ENCODE measurements at places on chromosomes 12 and 14. TPM values are rescaled to one million over a fixed set of nuclear protein-coding genes. Genes with fewer than 3 reads are reported as not detected.

- H3K4me1 ChIP-seq, result no peaks in the 10 kb centered on the region
- H3K27me3 ChIP-seq, result no peaks in the 10 kb centered on the region
- DNase-seq, result no peak
These were observed 95.2 kb downstream of the SSPN start for GRCh38 chr12:26290565-26290964.

Gene CMTM5
- not detected for total RNA-seq

DNA sequence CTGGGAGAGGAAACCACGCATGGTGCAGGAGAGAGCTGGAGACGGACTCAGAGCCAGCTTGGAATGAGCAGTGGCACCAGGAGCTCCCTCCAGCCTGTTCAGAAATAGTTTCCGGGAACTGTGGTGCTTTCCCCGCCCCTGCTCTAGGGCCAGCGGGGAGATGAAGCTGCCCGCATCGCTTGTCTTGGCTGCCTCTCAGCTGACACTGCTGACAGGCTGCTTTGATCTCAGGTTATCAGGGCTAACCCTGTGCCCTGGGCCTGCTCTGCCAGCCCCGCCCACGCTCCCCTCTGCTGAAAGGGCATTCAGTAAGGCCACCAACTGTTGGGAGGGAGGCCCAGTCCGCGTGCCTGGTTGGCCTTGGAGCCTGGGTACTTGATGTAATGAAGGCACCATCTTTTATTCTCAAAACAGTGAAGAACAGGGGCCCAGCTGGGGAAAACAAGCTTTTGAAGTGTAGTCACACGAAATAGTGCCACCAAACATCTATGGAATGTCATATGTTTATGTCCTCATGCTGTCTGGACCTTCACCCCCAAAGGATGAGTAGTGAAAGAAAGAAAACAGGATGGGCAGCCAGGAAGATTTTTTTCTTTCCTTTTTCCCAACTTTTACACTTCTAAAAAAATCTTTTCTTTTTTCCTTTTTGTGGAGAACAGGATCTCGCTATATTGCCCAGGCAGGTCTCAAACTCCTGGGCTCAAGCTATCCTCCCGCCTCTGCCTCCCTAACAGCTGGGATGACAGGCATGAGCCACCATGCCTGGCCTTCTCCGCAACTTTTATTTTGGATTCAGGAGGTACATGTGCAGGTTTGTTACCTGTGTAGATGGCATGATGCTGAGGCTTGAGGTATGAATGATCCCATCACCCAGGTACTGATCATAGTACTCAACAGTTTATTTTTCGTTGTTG is 115.9 kb upstream of the TBX3 start:
- H3K4me1 ChIP-seq, result peaks cover 4% of the 10 kb centered on the region
- H3K27me3 ChIP-seq, result no peaks in the 10 kb centered on the region
- DNase-seq, result no peak
- no peak overlapping the region for H3K4me3 ChIP-seq
- no peaks in the 10 kb centered on the region for H3K36me3 ChIP-seq

GRCh38 chr12:1812650-1813302 is 7.6 kb upstream of the LRTM2 start:
- H3K4me1 ChIP-seq, result peaks cover 24% of the 10 kb centered on the region
- H3K4me3 ChIP-seq, result no peak overlapping the region
- peak; percentile 29 for DNase-seq
- H3K27ac ChIP-seq, result no peak overlapping the region
- H3K27me3 ChIP-seq, result peaks cover 22% of the 10 kb centered on the region
- no peaks in the 10 kb centered on the region for H3K36me3 ChIP-seq

DNA sequence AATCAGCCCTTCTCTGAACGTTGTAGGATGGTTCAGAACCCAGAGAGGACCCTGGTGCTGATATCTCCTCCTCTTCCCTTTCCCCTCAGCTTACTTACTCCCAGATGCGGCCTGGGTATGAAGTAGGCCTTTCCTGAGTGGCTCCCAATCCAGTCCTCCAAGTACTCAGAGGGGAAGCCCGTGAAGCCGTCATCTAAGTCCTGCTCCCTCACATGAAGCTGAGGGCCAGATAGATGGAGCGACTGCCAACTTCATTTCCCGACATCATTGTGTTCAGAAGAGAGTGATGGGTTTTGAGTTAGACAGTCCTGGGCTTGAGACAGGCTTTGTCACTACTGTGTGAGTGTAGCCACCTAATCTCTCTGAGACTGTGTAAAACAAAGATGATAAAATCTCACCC is 2.7 kb downstream of the APOLD1 start:
- no peak overlapping the region for H3K27ac ChIP-seq
- H3K4me3 ChIP-seq, result no peak overlapping the region
- DNase-seq, result no peak
- no peaks in the 10 kb centered on the region for H3K27me3 ChIP-seq
- H3K4me1 ChIP-seq, result peaks cover 30% of the 10 kb centered on the region

GRCh38 chr14:89266754-89267153 is 150.3 kb downstream of the FOXN3 start:
- H3K36me3 ChIP-seq, result no peaks in the 10 kb centered on the region
- H3K27me3 ChIP-seq, result no peaks in the 10 kb centered on the region
- H3K4me3 ChIP-seq, result no peak overlapping the region
- H3K4me1 ChIP-seq, result peaks cover 3% of the 10 kb centered on the region
- DNase-seq, result peak; percentile 56

DNA sequence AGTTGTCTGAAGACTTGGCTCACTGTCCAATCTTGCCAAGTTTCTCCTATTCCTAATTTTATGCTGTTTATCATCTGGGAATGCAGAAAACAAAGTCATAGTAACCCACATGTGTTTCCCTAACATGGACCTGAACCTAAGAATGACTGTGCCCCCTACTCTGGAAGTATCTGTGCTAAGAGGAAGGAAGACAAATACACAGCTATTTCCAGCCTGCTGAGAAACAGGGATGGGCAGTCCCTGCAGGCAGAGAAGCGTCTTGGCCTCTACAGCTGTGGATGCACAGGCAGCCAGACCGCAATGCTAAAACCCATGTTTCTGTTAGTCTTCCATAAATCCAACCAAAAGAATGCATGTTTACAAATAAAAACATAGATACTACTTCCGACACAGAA is 56.2 kb downstream of the DUSP16 start:
- H3K27me3 ChIP-seq, result no peaks in the 10 kb centered on the region
- no peak overlapping the region for H3K4me3 ChIP-seq
- peak overlapping the region; percentile 17 for H3K27ac ChIP-seq
- DNase-seq, result no peak

DNA sequence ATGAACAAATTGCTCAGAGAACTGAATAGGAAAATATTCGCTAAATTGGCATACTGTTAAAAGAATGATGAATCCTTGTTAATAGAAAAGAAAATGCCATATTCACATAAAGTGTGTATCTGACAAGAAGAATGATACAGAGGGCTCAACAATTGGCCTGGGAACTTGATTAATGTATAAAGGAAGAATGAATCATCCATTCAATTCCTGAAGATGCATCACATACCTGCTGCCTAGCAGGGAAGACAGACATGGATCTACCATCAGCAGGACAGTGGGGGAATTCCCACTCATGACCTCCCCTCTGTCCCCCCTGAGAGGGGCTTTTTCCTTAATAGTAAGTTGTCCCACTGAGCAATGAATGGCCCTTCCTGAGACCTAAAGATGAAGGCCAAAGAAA is 13.5 kb downstream of the PTPN21 start:
- H3K27me3 ChIP-seq, result no peaks in the 10 kb centered on the region
- no peak for DNase-seq
- H3K27ac ChIP-seq, result no peak overlapping the region
- H3K36me3 ChIP-seq, result peaks cover 16% of the 10 kb centered on the region
- H3K4me3 ChIP-seq, result no peak overlapping the region

DNA sequence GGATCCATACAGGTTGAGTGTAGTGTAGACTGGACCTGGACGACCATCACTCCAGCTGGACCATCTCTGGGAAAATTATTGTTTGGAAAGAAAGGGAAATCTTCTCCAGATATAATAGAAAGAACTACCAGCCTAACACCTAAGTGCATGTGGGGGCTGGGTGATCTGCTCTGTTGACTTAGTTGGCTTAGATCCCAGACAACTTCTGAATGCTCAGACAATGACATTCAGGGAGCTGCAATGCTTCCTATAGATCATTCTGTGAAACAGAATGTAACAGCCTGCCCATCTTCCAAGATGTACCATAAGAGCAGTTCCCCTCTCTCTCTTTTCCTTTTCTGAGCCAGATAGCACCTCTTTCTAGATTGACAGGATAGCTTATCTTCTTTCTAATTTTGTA is 572.8 kb upstream of the STXBP6 start:
- H3K4me3 ChIP-seq, result no peak overlapping the region
- no peak for DNase-seq
- no peak overlapping the region for H3K27ac ChIP-seq
- no peaks in the 10 kb centered on the region for H3K36me3 ChIP-seq

DNA sequence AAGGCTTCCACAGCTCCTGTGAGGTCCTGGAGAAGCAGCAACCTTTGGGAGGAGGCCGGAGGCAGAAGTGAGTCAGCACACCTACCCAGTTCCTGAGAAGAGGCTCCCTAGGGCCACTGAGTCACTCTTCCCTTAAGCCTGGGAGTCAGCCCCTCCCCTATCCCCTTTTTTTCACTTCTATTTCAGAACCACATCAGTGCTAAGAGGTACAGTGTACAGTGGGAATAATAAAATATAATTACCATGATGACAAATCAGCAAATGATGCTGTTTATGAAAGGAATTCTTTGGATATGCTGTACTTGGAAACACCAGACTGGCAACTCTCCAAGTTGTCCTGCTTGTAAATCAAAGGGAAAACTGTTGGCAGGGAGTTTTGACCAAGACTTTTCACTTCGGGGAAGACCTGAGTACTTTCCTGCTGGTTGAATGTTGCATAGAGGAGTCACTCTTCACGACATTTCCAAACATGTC is 7.8 kb upstream of the TBPL2 start:
- peaks cover 34% of the 10 kb centered on the region for H3K4me1 ChIP-seq
- H3K36me3 ChIP-seq, result no peaks in the 10 kb centered on the region
- peak; percentile 97 for DNase-seq
- no peaks in the 10 kb centered on the region for H3K27me3 ChIP-seq

DNA sequence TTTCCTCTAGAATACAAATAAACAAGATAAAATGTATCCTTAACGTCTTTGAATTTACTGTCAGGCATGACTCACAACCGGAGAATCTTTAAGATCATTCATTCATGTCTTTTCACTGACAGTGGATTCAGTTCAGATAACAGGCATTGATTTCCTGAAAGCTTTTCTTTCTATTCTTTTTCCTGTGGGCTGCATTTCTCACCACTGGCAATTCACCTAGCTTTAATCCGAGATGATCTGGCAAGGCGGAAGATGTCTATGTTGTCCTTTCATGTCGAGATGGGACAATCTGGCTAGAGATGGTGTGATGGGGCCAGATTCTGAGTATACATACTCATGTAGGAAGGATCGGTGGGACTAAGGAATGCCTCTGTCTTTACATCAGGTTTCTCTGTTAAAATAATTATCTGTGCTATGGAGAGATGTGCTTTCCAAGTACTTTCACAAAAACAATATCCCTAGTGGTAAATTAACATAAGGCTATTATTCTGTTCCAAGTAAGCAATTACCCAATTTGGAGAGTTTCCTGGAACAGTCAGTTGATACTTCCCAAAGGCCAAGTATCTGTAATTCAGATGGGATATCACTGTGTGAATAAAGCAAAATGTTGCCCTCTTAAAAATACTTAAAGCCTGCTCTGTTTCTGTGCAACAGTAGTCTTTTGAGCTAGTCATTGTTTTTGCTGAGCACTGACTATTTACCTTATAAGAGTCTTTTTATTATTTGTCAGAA is 17.8 kb downstream of the ACSS3 start:
- no peak overlapping the region for H3K4me3 ChIP-seq
- no peaks in the 10 kb centered on the region for H3K36me3 ChIP-seq
- H3K4me1 ChIP-seq, result no peaks in the 10 kb centered on the region
- DNase-seq, result peak; percentile 14
- H3K27me3 ChIP-seq, result no peaks in the 10 kb centered on the region
- no peak overlapping the region for H3K27ac ChIP-seq

- no peaks in the 10 kb centered on the region for H3K4me1 ChIP-seq
- no peak overlapping the region for H3K27ac ChIP-seq
- no peak overlapping the region for H3K4me3 ChIP-seq
- peak; percentile 25 for DNase-seq
These were observed 23.3 kb downstream of the LMNTD1 start for GRCh38 chr12:25529738-25530137.

GRCh38 chr12:103734863-103735262 is 106.2 kb downstream of the NT5DC3 start:
- H3K4me3 ChIP-seq, result no peak overlapping the region
- DNase-seq, result no peak
- no peaks in the 10 kb centered on the region for H3K4me1 ChIP-seq
- no peak overlapping the region for H3K27ac ChIP-seq
- peaks cover 3% of the 10 kb centered on the region for H3K27me3 ChIP-seq

Gene GUCY2C
- total RNA-seq, result 0.09 TPM

- H3K27me3 ChIP-seq, result no peaks in the 10 kb centered on the region
- DNase-seq, result no peak
- H3K4me3 ChIP-seq, result no peak overlapping the region
- H3K4me1 ChIP-seq, result peaks cover 5% of the 10 kb centered on the region
- no peak overlapping the region for H3K27ac ChIP-seq
These were observed 4.5 kb upstream of the DHRS7 start for GRCh38 chr14:60169722-60170121.

- no peaks in the 10 kb centered on the region for H3K4me1 ChIP-seq
- no peak overlapping the region for H3K4me3 ChIP-seq
- no peak overlapping the region for H3K27ac ChIP-seq
- H3K36me3 ChIP-seq, result no peaks in the 10 kb centered on the region
- peak; percentile 54 for DNase-seq
- no peaks in the 10 kb centered on the region for H3K27me3 ChIP-seq
These were observed 531.1 kb downstream of the NRXN3 start for GRCh38 chr14:78701246-78701645.

DNA sequence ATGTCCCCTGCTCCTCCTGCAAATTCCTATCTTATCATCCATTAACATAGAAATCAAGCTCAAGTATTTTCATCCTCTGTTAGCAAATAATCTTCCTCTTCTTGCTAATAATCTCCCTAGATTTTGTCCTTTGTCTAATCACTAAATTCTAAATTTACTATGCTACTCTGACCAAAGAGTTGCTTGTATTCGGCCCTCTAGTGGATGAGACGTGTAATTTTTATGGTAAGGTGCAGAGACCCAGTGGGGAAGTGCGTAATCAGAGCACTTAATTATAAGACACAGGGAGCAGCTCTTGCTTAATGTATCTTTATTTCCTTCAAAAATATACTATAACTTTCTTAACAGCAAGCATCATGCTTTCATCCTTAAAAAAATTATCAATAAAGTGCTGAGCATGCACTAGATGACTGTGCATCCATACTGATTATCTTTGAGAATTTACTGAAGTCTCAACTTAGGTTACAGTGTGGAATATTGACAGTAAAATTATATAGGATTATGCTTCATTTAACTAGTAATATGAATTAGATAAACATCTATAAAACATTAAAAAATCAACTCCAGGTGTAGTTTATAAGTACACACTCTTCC is 212.6 kb downstream of the SLC16A7 start:
- H3K36me3 ChIP-seq, result no peaks in the 10 kb centered on the region
- H3K4me3 ChIP-seq, result no peak overlapping the region
- no peak overlapping the region for H3K27ac ChIP-seq
- H3K27me3 ChIP-seq, result no peaks in the 10 kb centered on the region
- peak; percentile 16 for DNase-seq
- no peaks in the 10 kb centered on the region for H3K4me1 ChIP-seq

GRCh38 chr12:38159591-38160317 is 156.8 kb upstream of the ALG10B start:
- H3K4me3 ChIP-seq, result no peak overlapping the region
- DNase-seq, result no peak
- H3K27ac ChIP-seq, result no peak overlapping the region
